Astrocyte (in vitro differentiated cells and primary cell): ENCODE measurements at places on chromosomes 13 and 19.

GRCh38 chr13:51419001-51419636 lies 33.7 kb downstream of the INTS6 start:
- DNase-seq: no peak

DNA sequence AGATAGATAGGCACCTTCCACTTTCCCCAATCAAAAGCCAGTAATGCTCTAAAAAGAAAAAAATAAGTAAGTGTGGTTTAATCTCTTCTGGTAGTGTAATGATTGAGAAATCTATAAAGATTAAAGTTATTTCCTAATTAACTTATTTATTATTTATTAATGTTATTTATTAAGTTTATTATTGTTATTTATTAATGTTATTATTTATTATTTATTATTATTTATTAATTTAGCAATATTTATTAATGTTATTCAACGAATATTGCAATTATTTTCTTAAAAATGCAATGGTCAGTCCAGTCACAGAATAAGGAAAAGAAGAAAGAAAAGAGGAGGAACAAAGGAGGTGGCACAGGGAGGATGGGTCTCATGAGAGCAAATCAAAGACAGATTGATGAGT lies 100.7 kb downstream of the FREM2 start:
- no peak for DNase-seq

- DNase-seq: no peak
Measured at GRCh38 chr19:33849551-33850147, 53.0 kb downstream of the KCTD15 start.

DNA sequence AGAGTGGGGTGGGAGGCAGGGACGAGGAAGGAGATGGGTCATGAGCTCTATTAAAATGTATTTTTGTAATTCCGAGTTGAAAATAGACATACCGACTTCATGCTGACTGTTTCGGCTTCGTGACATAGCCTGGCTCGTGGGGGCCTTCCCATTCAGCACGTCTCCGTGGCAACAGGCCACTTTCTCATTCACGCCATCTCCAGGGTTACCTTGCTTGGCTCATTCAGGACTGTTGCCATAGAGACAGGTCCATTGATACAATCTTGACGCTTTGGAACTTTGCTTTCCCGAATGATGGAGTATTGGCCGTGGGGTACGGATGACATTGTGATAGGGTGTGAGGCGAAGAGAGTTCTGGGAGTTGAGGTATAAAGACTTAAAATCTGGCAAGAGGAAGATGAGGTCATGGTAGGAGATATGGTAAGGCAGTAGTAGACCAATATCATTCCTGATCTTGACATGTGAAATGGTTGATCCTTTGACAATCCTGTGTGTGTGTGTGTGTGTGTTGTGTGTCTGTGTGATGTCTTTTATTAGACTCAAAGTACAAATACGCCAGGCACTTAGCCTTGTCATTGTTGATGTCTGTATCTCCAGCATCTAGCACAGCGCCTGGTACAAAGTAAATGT lies 97.3 kb downstream of the CACNA1A start:
- no peak for DNase-seq

DNA sequence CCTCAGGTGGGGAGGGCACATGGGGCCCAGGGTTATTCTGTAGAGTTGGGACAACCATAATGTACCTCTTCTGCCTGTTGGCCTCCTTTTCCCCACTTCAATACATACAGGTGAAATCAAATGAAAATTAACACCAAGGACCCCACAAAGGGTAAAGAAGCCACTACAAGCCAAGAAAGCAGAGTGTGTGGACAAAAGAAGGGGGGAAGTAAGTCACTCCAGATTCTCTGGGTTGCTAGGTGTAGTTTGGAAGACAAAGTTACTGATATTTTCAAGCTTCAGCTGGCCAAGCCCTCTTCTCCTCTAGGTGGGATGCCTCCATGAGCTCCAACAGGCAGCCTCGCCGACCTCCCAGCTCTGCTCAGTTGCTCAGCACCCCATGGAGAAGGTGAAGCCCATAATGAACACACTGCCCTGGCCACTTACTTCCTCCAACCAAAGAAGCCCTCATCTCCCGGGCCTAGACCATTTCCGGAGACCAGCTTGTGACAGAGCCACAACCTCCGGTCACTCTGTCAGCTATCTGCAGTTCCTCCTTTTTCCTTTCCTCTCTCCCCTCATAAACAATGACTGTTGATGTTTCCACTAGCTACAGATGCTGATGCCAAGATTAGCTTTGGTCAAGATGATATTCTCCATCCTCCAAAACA lies 66.8 kb upstream of the MED4 start:
- DNase-seq: no peak

GRCh38 chr13:75145927-75146326 lies 336.0 kb downstream of the TBC1D4 start:
- DNase-seq: no peak

- no peak for DNase-seq
Measured at GRCh38 chr19:30271816-30272215, 100.4 kb upstream of the ZNF536 start.

DNA sequence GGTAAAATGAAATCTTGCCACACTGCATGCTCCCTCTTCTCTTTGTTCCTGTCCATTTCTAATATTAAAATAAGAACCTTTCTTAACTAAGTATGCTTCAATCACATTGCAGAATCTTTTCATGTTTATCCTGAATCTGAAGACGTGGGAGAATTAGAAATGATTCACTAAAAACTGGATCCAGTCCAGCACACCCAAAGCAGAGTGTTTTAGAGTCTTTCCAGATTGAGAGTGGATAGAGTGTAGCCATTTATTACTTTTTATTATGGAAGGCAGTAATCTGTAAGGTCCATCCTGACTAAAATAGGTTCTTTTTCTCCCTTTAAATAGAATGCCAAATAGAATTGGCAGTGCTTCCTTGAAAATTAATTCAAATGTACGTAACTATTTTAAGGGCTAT lies 453.5 kb downstream of the TDRD3 start:
- DNase-seq: no peak

DNA sequence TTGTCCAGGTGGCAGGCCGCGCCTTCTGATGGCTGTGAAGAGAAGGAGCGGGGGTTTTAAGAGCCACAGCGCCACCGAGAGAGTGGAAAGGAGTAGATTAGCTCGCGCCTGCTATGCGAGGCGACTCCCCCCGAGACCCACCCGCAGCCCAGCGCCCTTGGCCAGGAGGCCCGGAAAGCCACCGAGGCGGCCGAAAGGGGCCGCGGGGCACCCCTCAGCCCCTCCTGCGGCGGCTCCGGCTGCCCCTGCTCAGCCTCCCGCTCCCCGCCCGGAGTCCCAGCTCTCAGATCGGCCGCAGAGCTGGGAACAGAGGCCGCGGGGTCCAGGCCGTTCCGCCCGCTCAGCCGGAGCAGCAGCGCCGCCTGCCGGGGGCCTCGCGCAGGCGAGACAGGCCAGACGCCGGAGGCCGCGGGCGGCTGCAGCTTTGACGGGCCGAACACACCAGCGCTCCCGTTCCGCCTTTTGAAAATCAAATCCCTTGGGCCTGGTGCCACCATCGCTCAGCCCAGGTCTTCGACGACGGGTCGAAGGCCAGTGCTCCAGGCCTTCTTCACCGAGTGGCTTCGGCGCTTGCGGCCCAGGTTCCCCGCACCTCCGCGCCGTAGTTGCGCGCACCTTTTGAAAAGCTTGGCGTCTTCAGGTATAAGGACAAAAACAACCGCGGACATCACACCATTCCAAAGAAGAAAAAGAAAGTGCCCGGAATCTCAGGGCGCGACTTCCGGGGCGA lies 15.3 kb downstream of the CDX2 start:
- peak; percentile 14 for DNase-seq

GRCh38 chr13:48773531-48774275 lies 120.0 kb downstream of the CYSLTR2 start:
- no peak for DNase-seq

GRCh38 chr13:99218969-99219368 lies 18.3 kb downstream of the UBAC2 start:
- DNase-seq: no peak

DNA sequence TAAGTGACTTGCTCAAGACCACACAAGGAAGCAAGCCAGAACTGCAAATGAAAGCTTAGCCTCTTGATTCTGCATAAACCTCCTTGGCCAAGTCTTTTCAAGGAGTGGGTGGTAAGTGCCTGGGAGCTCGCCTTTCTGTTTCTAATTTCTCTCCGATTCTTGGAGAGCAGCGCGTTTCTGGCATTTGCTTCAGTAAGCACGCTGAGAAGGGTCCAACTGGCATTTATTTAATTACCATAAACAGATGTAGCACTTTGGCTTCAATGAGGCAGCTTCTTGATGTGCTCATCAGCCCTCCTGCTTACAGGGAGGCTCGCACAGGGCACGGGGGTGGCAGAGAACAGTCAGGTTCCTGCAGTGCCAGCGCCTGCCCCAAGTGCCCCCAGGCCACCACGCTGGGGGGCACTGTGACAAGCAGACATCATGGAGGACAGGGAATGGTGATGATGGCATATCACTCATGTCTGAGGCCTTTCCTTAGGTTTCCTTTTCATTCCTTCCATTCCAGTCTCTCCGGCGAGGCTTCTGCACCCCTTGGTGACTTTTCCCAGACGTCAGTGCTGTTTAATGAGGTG lies 13.3 kb downstream of the SIAH3 start:
- no peak for DNase-seq

DNA sequence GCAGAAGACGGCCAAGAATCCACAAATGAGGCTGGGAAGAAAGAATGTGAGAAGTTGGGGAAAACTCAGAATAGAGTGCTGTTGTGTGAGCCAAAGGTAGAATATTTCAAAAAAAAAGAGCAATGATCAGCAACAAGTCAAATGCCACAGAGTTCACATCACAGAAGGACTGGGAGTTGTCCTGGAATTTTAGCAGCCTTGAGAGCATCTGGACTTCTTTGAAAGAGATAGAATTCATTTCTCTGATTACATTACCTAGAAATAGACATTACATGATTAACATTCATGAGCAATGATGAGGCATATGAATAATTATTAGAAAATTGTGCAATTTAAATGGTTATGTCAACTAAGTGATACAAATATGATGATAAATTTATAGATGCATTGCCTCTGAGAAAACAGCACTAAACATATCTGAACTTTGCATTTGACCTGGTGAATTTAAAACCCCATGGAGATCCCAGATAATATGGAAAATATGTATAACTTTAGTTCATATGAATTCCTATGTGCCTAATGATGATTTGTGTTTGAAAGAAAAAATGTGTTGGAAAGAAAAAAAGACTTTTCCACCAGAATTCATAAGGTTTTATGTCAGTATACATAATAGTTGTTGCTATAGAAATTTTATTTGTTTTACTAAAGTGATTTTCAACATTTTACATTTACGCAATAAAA lies 186.2 kb downstream of the POSTN start:
- peak; percentile 83 for DNase-seq

DNA sequence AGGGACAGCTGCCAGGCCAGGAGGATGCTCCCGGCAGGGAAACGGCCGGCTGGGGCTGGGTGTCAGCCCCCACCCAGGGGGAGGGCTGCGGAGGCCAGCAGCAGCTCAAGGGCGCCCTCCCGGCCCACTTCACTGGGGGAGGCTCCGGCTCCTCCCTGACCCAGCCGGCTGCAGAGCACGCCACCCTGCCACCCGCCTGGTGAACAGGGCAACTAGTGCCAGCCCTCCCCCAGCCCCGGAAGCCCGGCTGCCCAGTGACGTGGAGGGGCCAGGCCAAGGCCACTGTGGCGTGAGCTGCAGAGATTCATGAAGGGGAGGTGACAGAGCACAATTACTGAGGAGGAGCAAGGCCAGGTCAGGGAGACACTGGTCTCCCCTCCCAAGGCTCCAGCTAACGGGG lies 14.7 kb downstream of the REXO1 start:
- DNase-seq: no peak

- no peak for DNase-seq
Measured at GRCh38 chr13:94028650-94029049, 450.8 kb downstream of the DCT start.

DNA sequence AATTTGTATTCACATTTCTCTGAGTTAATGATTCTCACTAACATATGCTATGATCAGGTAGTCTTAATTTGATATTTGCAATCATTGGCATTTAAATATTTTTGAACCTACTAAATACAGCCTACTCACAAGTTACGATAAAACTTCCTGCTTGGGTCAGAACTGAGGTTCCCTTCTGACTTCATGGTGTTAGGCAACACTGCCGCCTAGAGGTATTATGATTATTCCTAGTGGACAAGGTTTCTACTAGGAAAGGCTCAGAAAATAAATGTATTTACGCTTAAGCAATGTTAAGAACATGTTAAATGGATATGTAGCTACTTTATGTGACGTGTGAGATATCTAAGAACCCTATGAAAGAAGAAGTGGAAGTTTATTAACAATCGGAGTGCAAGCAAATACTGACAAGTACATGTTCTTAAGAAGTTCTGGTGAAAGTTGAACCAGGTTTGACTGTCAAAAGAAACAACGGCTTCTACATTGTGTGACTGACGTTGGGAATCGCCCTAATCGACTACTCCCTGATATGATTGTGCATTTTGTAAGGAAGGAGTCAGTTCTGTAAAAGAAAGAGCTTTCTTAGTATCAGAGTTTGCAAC lies 1395.8 kb downstream of the SLITRK5 start:
- DNase-seq: peak; percentile 13

DNA sequence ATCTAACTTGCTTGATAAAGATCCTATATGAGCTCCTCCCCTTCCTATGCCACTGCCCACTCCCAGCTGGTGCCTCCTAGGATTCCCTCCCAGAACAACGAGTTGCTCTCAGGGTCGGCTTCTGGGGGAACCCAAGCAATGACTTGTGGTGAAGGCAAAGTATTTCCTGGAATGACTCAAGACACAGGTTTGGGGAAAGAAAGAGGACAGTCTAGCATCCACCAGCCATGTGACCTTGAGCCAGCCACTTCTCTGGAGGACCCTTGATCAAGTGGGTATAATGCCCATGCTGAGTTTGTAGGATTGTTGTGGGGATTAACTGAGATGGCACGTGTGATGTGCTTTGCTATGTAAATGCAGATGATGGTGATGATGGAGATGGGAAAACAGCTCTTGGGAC lies 33.0 kb downstream of the MBD3L2B start:
- no peak for DNase-seq

- DNase-seq: no peak
Measured at GRCh38 chr13:74904556-74904955, 577.4 kb downstream of the TBC1D4 start.

- no peak for DNase-seq
Measured at GRCh38 chr19:343451-343931, 1.1 kb downstream of the MIER2 start.

- no peak for DNase-seq
Measured at GRCh38 chr13:47796816-47797215, 204.3 kb downstream of the SUCLA2 start.
